Stimulated activated CD8-positive, alpha-beta memory T cell treated with anti-CD3 and anti-CD28 coated beads, Interleukin-15, amount 100 ng/mL, for 4 hours (primary cell): ENCODE measurements at places on chromosomes 4 and X.

DNA sequence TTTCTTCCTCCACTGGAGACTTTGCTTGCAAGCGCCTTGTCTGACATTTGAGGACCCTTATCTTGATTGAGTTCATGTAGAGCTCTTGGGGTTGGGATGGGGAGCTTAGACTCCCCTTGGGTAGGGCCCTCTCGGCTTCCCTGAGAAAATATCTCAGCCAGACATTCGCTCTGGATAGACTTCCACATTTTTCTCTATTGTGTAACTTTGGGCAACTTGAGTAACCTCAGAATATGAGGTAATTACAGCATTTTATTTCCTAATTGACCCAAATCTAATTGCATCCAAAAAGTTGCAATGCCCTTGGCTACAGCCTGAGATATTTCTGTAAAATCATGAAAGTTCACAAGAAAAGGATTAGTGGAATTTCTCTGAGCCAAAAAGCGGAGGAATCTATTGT lies 102.8 kb upstream of the MXRA5 start:
- DNase-seq, result no peak

DNA sequence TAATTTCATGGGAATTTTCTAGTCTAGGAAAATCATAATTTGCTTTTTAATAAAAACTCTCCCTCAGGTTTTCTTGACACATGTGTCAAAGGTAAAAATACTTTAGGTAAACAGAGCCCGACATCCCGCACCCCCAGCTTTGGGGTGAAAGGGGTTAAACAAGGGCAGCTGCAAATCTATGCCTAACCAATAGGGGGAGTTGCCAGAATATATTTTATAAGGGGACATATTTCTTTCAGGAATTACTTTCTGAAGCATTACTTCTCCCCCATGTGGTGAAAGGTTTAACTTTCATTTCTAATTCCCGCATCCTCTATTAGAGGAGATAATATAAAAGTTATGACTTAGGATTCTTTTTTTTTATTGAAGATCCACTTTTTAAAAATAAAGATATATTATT lies 53.9 kb upstream of the HEPH start:
- no peak for DNase-seq

DNA sequence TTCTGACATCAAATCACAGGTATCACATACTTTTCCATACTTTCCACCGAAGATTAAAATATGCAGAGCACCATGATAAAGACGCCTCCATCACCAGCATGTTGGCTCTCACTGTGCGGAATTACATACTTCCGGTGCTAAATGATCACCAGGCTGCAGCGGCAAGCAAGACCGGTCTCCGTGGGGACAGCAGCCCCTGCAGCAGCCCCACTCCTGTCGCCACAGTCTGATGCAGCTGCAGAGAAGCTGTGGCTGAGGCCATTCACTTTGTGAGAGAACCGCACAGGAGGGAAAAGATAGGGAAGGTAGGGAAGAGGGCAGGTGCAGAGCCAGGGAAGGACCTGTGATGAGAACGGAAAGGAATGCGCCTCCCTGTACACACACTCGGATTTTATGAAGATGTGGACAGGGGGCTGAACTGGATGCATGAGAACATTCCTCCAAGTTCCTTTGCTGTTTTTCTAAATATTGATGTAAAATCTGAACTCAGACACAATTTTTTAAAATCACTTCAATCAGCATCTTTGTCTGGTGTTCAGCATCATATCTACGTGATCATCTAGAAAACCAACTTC lies 38.3 kb downstream of the AFAP1 start:
- DNase-seq, result no peak

DNA sequence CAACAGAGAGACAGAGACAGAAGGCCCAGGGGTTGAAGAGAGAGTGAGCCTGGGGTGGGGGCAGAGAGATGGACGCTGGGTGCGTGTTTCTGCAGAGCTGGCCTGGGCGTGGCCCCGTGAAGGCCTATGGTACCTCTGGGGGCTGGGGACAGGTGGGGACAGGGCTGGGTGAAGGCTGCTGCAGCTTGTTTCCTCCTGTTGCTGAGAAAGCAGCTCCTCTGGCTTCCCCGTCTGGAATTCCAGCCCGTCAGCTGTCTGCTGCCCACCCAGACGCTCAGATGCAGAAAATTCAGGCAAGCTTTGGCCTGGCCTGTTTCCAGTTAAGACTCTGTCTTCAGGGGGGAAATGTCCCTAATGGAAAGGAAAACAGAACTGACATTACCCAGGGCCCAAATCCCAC lies 76.8 kb upstream of the PSAPL1 start:
- no peak for DNase-seq
